ENCODE measurements at places on chromosomes 13 and 19. TPM values are rescaled to one million over a fixed set of nuclear protein-coding genes. Genes with fewer than 3 reads are reported as not detected.

GRCh38 chr19:44585371-44586133, 27.8 kb upstream of the IGSF23 start:
- peak; percentile 78 for DNase-seq

- DNase-seq: no peak
Observed at GRCh38 chr19:44176590-44176989, 11.7 kb downstream of the ZNF226 start.

DNA sequence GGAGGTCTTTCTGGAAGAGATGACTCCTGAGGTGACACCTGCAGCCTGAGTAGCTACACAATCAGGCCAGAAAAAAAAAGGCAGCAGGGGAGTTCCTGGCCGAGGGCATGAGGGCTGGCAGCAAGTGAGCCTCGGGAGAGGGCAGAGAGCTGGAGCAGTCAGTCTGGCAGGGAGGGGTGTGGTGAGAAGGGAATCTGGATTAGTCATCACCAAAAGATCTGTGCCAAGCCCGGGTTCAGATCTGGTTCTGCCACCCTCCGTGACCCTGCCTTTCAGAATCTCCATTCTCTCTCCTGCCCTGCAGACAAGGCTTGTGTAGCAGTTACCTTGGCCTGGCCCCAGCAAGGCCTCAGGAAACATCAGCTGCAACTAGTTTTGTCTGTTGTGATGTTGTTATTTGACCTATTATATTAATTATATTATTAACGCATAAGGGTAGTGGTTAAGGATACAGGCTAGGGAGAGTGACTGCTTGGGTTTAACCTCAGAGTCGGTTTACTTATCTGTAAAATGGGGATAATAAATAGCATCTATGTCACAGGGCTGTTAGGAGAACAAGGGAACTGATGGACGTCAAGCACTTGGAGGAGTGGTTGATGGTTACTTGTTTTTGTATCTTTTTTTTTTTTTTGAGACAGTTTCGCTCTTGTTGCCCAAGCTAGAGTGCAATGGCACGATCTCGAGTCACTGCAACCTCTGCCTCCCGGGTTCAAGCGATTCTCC, 2.7 kb upstream of the CAPNS1 start:
- peak; percentile 89 for DNase-seq

- DNase-seq: no peak
Observed at GRCh38 chr19:6772028-6772865, at the start of gene VAV1. Gene VAV1 (plus strand): TSS chr19:6772708. CDS start chr19:6772808, 100 bp downstream.

- no peak for DNase-seq
Observed at GRCh38 chr13:50599927-50600326, 243.6 kb downstream of the DLEU7 start.

- DNase-seq: no peak
Observed at GRCh38 chr19:48798937-48799336, 11.9 kb downstream of the BCAT2 start.

DNA sequence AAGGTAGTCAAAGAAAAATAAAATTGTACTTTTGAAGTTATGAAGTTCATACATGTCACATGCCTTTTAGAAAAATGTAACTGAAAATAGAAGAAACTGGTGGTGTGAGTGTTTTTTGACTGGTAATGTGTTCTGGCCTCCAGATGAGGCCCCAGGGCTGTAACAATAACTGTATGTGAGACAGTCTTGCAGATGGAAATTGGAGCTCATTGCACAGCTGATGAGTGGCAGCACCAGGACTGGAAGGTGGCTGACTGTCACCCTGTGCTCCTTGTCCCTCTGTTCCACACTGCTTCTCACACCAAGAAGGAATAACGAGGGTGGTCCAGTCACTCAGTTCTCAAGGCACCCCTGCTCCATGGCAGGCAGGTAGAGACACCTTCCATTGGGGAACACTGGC, 215.6 kb downstream of the SLC7A1 start:
- DNase-seq: no peak

- DNase-seq: no peak
Observed at GRCh38 chr13:49627831-49628652, at the start of gene ARL11. Gene ARL11 (plus strand): TSS chr13:49628507. CDS start chr13:49630448, 1,941 bp downstream.

- peak; percentile 52 for DNase-seq
Observed at GRCh38 chr19:47421844-47422395, 2.6 kb upstream of the MEIS3 start.

Gene ZNF468
- 19.1 TPM for total RNA-seq
